ENCODE measurements at places on chromosomes 7 and 10.
A peak's percentile ranks its signal among the peaks of the same experiment; 100 is the strongest.

GRCh38 chr10:95982200-95982599, 61.2 kb upstream of the CCNJ start:
- no peak for DNase-seq

- DNase-seq: no peak
Measured at GRCh38 chr7:33970536-33970935, 65.2 kb downstream of the BMPER start.

DNA sequence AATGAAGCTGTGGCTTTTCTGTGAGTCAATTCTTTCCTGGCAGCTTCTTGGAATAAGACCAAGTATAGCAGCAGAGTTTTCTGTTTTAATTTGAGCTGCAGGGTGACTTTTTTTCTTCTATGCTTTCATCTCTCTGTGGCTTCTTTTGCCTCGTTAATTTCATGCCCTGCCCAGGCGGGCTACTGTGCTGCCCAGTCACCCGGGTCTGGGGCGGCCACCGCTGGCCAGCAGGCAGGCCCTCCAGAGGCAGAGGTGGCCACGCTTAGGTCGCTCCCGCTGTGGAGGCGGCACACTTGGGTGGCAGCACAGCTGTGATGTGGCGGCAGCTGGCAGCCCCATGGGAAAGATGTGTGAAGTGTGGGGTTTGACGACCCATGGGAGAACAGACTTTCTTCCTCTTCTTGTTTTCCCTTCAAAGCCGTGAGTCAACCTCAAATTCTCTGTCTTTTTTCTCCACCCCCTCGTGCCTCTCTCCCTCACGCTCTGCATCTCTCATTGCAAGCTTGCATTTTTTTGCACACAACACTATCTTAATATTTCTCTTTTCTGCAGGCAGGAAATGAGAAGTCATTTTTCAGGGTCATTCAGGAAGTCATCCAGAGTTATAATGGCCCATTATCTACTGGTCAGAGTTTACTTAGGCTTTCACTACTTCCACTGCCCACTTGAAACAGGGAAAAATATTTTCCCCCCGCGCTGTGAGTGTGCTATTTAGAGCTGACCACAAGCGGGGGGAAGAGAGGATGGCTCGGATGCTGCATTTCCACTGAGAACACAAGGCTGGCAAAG, 67.8 kb downstream of the EGFR start:
- peak; percentile 38 for DNase-seq

GRCh38 chr10:124498056-124498455, 36.4 kb downstream of the LHPP start:
- no peak for DNase-seq

DNA sequence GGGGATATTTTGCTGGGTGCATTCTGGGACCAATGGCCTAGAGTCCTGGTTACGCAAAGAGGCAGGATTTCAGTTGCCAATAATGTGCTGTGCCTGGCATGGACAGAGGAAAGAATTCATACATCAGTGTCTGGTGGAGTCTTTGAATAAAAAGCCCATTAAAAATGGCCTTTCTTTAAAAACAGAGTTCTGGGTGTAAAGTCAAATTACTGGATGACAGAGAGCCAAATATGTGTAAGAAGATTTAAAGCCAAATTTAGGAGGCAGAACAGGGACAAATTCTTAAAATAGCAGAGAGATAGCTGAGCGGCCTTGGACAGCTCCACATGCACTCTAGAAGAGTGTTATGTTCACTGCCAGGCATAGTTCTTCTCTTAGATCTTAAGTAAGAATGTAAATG, 60.8 kb upstream of the MEOX2 start:
- DNase-seq: no peak
